GM04503 (cell line): ENCODE measurements at places on chromosomes 1 and 21.

- DNase-seq = no peak
Measured at GRCh38 chr1:228095938-228096337, 7.2 kb downstream of the C1orf35 start.

GRCh38 chr1:61851849-61852669 is 109.8 kb downstream of the PATJ start:
- DNase-seq = peak; percentile 32

- DNase-seq = peak; percentile 42
Measured at GRCh38 chr1:201937624-201938213, 8.6 kb downstream of the LMOD1 start.

DNA sequence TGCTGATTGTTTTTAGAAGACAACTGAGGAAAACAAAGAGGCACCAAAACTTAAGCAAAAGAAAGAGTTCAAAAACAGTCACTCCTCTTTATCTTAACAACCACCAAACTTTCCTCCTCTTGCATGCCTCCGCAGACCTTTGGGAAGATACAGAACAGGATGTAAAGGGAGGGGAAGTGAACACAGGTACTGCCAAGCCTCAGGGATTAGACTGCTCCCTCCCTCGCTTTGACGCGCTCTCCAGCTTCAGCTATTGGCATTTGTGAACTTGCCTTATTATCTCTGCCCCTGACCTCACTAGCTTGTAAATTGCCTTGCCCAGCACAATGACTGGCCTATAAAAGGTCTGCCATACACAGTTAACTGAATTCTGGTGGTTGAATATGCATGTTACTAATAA is 4.8 kb upstream of the SRP9 start:
- DNase-seq = no peak

- DNase-seq = no peak
Measured at GRCh38 chr1:164765992-164766720, 207.2 kb downstream of the PBX1 start.

DNA sequence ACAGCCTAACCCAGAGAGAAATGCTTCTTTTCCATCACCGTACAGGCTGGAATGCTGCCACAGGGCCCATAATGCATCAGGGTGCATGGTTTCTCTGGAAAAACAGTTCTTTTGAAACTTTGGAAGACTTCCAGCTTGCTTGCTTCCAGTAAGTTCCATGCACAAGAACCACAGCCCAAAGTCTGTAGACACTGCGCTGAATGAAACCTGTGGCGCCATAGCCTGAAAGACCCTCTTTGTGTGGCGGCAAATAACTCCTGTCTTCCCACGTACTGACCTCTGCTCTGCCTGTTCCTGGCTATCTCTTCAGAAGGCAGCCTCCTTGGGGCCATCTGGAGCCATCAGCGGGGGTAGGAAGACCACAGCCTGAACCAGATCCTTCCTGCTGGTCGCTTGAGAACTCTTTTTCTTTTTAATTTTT is 15.1 kb downstream of the MIIP start:
- no peak for DNase-seq

DNA sequence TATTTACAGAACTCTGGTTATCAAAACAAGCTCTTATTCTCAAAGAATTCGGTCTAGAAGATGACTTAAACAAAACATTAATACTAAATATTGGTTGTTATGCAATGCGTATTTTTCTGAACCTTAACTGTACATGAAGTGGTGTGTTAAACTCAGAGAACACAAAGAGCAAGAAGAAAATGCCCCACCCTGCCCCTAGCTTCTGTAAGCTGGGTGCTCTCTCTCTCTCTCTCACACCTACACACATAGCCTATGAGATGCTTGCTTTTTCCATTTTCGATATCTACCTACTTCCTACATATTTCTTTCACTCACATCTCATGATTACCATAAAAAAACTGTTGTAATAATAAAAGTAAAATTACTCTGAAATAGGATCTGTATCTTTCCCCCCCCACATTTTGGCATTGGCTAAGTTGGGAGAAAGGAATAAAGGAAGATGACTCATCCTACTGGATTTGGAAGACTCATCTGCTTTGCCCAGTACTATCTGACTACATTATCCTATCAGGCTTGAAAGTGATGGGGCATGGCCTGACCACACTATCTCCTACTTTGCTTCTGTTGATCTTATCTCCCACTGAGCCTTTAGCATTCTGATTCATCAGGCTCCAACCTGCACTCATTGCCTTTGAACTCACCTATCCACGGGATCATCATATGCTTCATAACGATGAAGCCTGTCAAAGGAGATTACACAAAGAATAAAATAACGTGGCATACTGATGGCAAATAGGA is 2.9 kb downstream of the CRYZ start:
- DNase-seq = peak; percentile 30

- DNase-seq = peak; percentile 97
Measured at GRCh38 chr1:87224201-87224600, 104.5 kb upstream of the LMO4 start.

DNA sequence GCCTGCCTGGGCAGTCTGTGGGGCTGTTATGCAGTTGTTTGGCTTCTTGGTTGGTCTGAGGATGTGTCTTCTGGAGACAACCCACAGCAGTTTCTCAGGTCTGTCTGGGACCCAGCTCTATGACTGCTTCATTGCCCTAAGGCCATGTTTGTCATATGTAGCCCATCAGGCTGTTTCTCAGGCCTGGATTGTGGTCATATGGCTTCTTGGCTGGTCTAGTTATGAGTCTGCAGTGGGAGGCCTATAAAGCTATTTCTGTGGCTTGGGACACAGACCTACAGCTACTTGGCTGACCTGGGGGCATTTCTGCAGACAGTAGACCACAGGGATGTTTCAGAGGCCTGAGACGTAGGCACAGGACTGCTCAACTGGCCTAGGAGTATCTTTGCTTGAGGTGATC is 41.5 kb downstream of the CHIA start:
- no peak for DNase-seq

GRCh38 chr1:96597218-96597617 is 124.4 kb upstream of the PTBP2 start:
- no peak for DNase-seq

GRCh38 chr21:29416268-29416667 is 117.5 kb downstream of the BACH1 start:
- no peak for DNase-seq

- no peak for DNase-seq
Measured at GRCh38 chr1:221793439-221794078, 51.7 kb upstream of the DUSP10 start.

DNA sequence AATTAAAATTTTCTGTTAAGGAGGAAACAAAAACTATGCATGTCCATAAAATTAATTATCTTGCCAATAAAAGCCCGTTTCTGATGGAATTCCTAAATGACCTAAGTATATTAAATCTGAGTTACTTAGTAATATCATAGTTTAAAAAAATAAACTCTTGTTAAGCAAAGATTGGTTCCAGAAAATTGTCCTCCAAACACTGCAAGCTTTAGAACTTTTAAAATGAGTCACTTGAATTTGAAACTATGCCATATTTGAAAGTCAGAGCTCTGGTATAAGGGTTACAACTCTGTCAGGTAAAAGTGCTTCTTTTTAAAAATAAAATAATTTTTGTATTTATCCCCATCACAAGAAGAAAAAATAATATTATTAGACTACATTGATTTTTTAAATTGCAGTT is 409.5 kb downstream of the PLPP3 start:
- DNase-seq = no peak

DNA sequence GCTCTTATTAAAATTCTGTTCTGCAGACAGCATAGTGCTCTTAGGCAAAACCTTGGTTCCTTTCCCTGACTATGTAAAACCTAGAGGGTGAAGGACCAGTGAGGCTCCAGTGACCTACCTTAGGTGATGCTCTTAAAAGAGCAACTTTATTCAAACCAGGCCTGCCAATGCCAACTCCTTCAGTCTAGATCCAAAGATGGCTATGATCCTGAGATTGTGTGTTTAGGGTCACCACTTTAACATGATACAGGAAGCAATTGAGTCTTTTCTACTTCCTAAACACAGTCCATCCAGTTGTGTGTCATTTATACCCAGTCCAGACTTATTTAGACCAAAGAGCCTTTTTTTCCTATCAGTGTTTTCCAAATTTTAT is 10.8 kb downstream of the MCL1 start:
- DNase-seq = no peak

DNA sequence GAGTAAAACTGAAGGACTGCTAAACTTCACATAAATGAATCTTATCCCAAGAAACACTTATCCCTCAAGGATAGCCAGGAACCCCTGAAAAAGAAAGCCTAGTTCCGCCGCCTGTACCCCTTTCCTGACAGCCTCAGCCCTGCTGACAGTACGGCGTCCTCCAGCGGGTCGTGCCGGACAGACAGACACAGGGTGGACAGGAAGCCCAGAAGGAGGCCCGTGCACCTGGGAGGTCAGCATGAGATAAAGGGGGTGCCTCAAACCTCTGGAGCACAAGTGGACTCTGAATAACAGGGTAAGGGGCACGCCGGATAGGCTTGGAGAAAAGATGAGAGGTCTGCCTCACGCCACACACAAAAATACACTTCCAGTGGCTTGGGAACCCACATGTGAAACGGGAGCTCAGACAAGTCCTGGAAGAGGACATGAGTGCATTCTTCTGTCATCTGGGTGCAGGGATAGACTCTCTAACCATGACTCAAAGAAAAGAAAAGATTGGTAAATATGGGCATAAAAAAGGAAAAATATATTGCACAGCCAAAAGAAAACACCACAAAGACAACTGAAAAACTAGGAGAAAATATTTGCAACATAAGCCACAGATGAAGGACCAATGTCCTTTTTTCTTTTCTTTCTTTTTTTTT is 17.3 kb upstream of the ADARB1 start:
- peak; percentile 31 for DNase-seq

DNA sequence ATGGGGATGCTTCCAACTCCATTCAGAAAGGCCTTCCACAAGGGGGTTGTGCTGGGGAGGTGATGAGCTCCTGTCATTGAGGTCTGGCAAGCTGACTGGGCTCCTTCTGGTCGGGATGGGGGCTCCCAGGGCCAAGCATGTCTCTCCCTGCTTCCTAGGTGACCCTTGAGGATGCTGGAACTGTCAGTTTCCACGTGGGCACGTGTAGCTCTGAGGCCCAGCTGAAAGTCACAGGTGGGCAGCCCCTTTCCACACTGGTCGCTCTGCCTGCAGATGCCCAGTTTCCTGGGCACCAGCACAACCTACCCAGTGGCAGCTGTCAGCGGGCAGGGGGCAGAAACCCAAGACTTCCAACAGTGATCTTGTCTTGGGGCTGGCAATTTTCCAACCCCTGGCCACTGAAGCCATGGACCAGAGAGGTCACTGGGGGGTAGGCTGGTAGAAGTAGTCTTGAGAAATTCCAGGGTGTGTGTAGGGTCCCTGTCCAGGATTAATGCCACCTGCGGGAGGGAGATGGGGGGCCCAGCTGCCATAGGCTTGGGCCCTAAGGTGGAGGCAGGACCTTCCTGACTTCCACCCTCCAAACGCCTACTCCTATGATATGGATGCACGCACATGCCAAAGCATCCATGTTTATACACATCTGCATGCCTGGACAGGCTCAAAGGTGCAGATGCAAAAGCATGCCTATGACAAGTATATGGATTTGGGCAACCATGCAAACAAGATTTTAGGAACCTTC is 97.1 kb downstream of the TRIM11 start:
- DNase-seq = no peak

DNA sequence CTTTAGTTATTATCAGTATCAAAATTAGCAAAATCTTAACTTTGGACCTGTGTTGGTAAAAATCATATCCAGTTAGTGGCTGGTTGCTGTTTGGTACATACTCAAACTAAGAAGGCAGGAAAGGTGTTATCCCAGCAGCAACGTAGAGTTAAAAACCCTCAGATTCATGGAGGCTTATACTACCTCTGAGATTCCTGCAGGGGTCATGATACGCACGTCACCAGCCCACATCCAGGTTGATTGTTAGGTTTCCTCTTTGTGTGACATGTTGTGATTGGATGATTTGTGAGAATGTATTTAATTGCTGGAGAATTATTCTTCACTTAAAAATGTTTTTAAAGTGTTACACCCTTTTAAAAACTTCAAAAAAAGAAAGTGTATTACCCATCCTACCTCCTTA is 423.3 kb upstream of the ADGRL2 start:
- DNase-seq = no peak

GRCh38 chr1:20493839-20494608 is 8.0 kb upstream of the CAMK2N1 start:
- DNase-seq = peak; percentile 57

DNA sequence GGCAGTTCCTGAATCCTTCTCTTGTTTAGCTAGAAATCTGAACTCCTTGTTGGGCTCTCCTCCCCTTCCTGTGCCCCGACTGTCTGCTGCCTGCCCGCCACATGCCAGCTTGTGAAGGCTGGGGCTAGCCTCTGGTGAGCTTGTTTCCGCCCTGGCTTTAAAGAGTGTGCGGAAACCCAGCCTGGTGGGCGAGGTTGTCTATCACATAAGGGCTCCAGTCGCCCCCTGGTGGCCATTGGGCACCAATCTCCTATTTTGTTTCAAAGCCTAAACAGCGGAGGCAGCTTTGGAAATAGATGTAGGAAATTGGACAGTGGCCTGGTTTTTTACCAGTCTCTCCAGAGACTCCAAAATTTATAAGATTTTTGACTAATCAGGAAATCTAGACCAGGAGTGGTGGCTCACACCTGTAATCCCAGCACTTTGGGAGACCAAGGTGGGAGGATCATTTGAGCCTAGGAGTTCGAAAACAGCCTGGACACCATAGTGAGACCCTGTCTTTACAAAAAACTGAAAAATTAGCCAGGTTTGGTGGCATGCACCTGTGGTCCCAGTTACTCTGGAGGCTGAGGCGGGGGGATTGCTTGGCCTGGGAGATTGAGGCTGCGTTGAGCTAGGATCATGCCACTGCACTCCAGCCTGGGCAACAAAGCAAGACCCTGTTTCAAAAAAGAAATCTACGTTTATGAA is 9.8 kb downstream of the ATP8B2 start:
- no peak for DNase-seq

DNA sequence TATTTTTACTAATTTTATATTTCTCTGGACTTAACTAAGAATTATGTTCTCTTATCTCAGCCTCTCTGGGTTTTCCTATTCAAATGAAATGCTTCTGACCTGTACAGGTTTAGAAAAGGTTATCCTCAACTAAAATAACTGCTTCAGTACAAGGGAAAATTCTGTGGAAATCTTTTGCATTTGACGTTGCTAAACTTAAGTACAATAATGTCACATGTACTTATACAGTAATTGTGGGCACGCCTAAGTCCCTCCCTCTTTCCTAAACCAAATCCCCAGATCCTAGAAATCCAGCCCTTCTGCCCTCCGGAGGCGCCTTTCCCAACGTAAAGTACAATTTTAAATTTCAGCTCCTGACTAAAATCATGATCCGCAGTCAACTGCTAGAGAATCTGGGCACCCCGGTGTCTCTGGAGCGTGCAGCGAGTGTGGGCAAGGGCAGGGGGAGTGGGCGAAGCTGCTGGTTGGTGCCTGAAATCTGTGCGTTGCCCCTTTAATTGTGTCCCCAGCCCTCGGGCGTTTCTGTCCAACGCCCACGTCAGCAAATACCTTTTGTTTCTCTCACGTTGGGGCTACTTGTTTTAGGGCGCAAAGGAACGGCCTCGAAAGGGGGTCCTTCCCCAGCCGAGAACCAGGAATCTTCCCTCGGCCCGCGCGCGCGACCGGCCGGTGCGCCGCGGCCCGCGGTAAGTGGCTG is at the start of gene ZBTB8A:
Gene ZBTB8A (plus strand): TSS at position 541 of the 697 bp plus-strand sequence. CDS start 53,505 bp downstream, outside the sequence.
- peak; percentile 24 for DNase-seq
